ENCODE measurements at places on chromosomes 7 and 10.

GRCh38 chr7:30430777-30431176, 47.8 kb downstream of the NOD1 start:
- DNase-seq = no peak

GRCh38 chr7:219581-220150, 27.3 kb downstream of the FAM20C start:
- DNase-seq = no peak

DNA sequence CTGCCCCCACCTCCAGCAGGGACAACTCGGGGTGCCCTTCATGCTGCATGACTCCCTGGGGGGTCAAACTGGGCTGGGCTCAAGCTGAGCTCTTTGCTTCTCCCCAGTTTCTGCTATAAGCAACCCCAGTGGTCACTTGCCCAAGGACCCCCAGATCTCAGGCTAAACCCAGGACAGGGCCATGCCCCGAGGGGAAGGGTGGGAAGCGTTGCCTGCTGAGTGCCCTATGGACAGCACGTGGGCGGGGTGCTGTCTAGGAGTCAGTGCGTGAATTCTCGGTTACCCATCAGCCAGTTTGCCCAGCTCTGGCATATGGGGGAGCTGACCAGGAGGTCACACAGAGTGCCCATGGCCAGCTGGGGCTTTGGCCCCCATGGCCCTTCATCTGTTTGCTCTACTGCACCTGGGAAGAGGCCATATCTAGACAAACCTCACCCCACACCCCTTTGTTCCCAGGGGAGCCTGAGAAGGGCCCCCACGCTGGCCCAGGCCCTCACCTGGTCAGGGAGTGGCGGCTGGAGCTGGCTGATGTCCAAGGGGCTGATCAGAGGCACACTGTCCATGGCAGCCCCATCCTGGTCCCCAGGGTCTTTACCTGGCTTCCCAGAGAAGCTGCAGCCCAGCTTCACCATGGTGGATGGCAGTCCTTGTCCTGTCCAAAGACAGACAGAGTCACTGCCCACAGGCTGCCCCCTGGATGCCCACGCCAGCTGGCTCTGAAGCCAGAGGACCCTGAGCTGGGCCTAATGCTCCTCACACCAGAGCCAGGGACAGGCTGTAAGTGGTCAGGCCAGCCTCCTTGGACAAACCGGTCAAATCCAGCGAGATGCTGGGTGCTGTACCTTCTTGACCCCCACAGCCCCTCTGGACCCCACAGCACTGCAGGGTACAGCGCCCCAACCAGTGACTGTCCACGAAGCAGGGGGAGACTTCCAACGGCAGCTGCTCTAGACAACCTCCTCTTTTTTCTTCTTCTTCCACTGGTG, 8.0 kb downstream of the CALY start:
- no peak for DNase-seq

- no peak for DNase-seq
Observed at GRCh38 chr10:103124420-103125096, 68.5 kb downstream of the NT5C2 start.

GRCh38 chr10:77555591-77556212, 81.9 kb downstream of the KCNMA1 start:
- no peak for DNase-seq

- DNase-seq = no peak
Observed at GRCh38 chr7:64733550-64734240, 60.5 kb upstream of the ZNF138 start.

- no peak for DNase-seq
Observed at GRCh38 chr10:53162856-53163255, 390.3 kb upstream of the MBL2 start.

GRCh38 chr7:8209353-8209752, 52.6 kb downstream of the ICA1 start:
- DNase-seq = no peak

DNA sequence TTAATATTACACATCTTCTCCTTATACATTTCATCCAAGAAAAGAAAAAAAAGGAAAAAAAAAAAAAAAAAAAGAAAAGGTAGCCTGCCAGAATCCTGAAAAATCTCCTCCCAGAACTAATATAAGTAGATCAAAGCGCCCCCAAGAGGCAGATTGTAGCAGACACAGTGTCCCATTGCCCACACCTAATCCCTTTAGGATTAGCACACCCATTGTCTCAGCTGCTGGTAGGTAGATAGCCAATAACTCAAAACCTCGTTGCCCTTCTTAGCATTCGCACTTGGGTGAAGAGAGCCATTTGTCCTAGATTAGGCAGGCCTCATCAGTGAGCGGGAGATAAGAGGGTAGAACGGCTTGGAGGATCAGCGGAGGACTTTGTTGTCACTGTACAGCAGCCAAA, 100.2 kb upstream of the SORCS1 start:
- DNase-seq = no peak

GRCh38 chr7:4268040-4268965, 413.8 kb upstream of the FOXK1 start:
- DNase-seq = no peak

- DNase-seq = no peak
Observed at GRCh38 chr10:125201791-125202622, 41.6 kb upstream of the CTBP2 start.

DNA sequence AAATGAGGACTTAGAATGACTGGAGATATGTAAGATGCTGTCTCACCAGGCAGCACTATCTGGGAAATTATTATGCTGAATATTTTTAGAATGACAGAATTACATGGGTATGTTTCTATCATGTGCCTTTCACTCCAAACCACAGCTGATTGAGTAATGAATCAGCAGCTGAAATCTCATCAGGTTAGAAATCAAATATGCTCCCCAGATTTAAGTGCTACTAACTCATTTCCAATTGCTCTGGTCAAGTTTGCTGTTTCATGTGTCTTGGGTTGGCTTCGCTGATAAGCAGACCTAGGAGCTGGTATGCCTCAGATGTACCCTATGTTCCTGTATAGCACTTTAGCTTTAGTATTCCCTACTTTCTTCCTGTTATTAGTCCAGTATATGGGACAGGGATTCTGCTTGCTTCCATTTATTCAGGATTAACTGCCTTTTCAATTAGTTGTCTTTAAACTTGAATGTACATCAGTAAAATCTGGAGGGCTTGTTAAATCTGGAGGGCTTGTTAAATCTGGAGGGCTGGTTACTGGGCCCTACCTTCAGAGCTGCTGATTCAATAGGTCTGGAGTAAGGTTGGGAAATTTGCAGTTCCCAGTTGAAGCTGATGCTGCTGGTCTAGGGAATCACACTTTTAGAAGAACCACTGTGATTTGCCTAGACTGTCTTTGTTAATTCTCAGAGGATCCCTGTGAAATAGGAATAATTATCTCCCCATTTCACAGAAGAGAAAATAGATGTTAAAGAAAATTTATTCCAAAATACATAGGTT, 172.9 kb downstream of the DKK1 start:
- DNase-seq = no peak

GRCh38 chr10:4701016-4701415, 125.0 kb upstream of the AKR1E2 start:
- no peak for DNase-seq

GRCh38 chr7:40793132-40793531, 658.3 kb downstream of the SUGCT start:
- DNase-seq = no peak

GRCh38 chr7:139246905-139247304, 15.9 kb downstream of the UBN2 start:
- no peak for DNase-seq

- DNase-seq = no peak
Observed at GRCh38 chr10:33122014-33122809, 164.2 kb upstream of the ITGB1 start.

DNA sequence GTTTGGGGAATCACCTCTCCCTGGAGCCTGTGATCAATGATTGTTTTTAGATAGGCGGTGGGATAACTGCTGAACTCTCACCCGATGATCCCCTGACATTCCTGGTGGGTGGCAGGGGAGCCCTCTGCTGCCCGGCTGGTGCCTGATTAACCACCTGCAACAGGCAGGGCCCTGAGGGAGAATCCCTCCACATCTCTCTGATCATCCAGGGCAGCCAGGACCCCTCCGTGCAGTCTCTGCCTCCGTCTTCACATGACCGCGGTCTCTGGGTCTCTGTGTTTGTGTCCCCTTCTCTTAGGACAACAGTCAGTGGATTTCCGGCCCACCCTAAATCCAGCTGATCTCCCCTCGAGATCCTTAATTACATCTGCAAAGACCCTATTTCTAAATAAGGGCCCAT, 17.4 kb downstream of the CALML5 start:
- DNase-seq = no peak

- no peak for DNase-seq
Observed at GRCh38 chr7:16356301-16356958, 64.9 kb downstream of the CRPPA start.

GRCh38 chr10:34168439-34168838, 646.7 kb downstream of the PARD3 start:
- no peak for DNase-seq

GRCh38 chr10:86535132-86535882, 13.7 kb upstream of the WAPL start:
- DNase-seq = peak; percentile 12

All from CD4-positive, alpha-beta T cell treated with Interleukin-6 at 100 ng/mL for 8 hours (primary cell).